ENCODE measurements at places on chromosomes 11 and 22.

- DNase-seq = no peak
Measured at GRCh38 chr22:19995611-19996339, 20.8 kb downstream of the ARVCF start.

GRCh38 chr11:62489204-62489603 is 57.4 kb downstream of the AHNAK start:
- no peak for DNase-seq

DNA sequence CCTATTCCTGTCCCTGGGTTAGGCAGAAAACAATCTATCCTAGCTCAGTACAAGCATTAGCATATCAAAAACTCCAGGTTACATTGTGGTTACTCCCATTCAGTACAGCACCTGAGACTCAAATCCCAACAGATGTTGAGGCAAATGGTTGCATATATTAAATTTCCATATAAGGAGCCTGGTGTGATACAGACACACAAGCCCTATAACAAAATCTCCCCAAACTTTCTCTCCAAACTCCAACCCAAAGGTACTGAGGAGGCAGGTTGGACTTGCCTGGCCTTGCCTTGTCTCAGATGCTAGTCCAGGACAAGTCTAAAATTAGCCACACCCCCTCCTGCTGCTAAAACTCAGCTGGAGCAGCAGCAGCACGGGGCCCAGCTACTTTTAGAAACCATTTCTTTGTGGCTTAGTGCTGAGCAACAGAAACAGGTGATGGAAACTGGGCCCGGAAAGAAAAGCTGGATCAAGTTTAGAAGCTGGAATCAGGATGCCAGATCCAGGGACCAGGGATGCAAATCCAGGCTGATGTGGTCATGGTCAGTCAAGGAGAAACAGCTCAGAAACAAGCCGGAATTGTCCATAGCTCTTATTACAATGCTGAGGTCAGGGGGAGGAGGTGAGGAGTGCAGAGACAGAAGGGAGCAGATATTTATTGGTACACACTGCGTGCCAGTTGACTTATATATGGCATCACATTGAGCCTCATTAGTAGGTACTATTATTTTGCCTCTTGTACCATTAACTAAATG is 73.7 kb upstream of the AMOTL1 start:
- DNase-seq = peak; percentile 38

DNA sequence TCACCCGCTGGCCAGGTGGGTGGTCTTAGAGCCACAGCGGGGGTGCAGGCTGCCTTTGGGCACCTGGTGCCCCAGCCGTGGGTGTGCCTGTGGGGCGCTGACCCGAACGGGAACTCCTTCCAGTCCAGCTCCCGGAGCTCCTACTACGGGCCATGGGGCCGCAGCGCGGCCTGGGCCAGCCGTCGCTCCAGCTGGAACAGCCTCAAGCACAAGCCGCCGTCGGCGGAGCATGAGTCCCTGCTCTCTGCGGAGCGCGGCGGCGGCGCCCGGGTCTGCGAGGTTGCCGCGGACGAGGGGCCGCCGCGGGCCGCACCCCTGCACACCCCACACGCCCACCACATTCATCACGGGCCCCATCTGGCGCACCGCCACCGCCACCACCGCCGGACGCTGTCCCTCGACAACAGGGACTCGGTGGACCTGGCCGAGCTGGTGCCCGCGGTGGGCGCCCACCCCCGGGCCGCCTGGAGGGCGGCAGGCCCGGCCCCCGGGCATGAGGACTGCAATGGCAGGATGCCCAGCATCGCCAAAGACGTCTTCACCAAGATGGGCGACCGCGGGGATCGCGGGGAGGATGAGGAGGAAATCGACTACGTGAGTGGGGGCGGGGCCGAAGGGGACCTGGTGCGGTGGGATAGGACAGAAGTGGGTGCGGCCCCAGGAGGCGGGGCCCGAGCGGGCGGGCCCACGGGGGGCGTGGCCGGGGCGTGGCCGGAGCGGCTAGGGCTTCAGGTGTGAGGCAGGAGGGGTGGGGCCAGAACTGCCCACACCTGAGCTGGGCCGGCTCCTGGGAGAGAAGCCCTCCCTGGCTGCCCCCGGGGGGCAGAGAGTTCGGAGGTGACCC is 91.5 kb downstream of the CACNA1I start:
- DNase-seq = no peak

DNA sequence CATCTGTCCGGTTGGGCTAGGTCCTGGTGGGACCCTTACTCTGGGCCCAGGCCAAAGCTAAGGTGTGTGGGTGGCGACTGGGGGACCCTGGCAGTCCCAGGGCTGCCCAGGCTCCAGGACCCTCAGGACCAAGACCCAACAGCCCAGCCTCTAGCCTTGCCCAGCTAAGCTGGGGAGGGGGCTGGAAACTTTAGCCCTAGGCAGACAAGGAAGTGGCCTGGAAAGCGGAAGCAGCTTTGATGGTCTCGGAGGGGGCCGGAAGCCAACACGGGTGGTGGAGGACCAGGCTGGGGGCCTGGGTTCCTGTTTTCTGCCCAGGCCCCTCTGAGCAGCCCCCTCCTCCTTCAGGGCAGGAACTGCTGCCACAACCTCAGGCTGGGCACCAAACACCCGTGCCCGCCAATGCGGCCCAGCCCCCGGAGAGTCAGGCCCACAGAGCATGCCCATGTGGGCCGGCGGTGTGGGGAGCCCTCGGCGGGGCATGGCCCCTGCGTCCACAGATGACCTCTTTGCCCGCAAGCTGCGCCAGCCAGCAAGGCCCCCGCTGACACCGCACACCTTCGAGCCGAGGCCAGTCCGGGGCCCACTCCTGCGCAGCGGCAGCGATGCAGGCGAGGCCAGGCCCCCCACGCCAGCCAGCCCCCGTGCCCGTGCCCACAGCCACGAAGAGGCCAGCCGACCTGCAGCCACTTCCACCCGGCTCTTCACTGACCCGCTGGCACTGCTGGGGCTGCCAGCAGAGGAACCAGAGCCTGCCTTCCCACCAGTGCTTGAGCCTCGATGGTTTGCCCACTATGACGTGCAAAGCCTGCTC is 2.8 kb downstream of the SIPA1 start:
- DNase-seq = no peak

DNA sequence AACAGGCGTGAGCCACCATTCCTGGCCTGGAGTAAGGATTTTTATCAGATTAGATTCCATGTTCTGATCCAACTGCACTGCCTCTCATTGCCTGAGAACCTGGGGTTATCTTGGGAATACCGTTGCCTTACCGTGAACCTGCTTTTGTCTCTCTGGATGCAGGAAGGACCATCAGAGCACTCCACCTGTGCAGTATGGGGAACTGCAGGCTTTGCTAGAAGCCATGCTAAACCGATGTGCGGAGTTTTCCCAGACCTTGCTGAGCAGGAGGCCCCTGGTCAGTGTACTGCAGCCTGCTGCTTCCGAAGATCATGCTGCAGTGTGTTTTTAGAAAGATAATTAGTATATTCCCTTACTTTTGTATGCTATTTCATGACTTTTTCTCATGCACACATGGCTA is 43.6 kb downstream of the MEI1 start:
- no peak for DNase-seq

DNA sequence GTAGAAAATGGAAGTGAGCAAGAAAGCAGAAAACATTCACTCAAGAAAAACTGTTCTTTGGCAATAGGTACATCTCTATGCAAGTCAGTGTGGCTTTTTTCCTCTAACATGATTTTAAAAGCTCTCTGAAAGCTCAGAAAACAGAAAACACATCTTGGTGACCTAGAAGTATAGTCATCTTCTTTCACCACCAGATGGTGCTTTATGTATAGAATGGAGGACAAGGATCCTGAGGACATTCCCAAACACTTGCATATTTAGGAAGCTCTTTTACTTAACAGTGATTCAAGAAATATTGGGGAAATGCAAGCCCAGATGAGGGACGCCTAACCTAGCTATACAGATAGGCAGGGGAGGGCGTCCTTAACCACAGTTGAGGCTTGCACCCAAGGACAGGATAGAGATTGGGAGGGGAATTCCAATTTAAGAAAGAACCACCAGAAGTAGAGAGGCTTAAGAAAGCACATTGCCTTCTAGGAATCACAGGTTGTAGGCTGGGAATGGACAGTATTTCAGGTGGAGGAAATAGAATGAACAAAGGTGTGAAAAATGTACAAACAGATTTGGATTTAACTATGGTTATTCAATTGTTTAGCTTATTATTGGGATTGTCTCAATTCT is 13.8 kb upstream of the CCDC81 start:
- DNase-seq = peak; percentile 34

DNA sequence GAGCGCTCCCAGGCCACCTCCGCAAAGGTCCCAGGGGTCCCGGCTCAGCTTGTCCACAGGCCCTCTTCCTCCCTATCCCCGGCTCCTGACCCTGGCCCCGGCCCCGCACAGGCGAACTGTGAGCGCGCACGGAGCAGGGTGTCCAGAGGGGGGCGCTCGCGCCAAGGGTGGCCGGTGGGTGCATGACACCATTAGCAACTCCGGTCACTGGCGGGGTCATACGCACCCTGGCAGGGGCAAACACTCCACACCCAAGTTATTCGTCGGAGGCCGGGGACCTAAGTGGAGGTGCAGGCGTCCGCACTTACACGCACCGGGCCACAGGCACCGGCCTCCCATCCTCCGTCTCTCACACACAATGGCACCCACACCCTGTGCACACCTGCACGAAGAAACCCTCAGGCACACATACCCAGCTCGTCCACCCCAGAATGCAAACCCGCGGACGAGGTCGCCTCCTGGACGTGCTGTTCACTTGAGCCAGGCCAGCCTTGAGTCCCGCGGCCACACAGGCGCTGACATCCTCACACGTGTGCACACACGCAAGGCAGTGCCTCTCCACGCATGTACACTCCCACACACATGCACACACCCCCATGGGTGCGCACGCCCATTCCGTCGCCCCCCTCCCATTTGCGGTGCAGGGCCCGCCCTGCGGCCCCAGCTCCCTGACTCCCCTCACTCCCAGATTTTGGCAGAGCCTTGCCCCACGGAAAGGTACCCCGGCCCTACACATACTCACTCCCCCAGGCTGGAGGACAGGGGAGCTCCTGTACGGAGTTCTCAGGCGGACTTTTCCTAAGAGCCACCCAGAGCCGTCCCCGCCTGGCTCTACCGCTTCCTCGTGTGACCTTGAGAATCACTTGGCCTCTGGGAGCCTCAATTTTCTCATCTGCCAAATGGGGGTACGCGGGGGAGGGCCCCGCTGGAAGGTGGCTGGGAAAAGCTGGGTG is at the start of gene RASGRP2:
Gene RASGRP2 (minus strand): TSS at position 552 of the 953 bp plus-strand sequence. CDS start 1,276 bp downstream, outside the sequence.
- DNase-seq = no peak

DNA sequence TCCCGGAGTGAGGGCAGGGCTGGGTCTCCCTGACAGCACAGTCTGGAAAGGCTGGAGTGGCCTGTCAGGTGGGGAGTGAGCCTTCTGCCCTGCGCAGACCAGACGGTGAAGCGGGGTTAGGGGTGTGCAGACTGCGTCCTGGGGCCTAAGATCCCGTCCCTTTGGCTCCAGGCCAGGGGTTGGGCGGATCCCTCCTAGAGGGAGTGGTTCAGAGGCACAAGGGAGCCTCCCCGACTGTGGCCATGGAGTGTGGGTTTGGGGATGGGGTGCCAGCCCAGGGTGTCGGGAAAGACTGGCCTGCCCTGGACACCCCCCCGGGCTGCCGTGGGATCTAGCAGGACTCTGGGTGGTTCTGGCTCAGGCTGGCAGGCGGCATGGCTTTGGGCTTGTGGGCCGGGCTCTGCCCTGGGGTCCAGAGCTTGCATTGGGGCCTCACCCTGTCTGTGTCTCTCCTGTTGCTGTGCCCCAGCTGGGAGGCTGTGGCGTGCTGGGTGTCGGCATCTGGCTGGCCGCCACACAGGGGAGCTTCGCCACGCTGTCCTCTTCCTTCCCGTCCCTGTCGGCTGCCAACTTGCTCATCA is 19.5 kb downstream of the TSPAN4 start:
- DNase-seq = peak; percentile 38

DNA sequence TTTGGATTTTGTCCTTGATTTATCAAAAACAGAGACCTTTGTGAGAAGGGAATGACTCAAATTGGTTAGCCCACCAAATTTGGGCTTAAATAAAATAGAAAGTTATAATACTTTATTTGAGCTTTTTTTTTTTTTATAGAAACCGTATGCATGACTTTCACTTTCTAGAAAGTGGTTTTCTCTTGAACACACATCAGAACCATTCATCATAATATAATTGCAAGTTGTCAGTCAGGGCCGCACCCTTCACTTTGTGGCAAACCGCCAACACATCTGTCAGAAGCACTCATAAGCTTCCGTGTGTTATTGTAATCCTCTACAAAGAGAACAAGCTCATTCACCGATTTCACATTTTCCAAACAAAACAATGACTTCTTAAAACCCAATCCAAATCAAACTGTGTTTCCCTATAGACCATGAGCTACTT is 76.1 kb downstream of the SOX6 start:
- DNase-seq = peak; percentile 42

GRCh38 chr11:90849312-90849711 is 626.5 kb upstream of the CHORDC1 start:
- no peak for DNase-seq

- peak; percentile 46 for DNase-seq
Measured at GRCh38 chr22:29555065-29555644, 1.6 kb upstream of the THOC5 start.

- DNase-seq = no peak
Measured at GRCh38 chr11:34315394-34315793, 42.4 kb downstream of the ABTB2 start.

- DNase-seq = no peak
Measured at GRCh38 chr11:126475014-126475991, 119.8 kb downstream of the ST3GAL4 start.

GRCh38 chr11:74288911-74289310 is 22.5 kb downstream of the P4HA3 start:
- no peak for DNase-seq

- DNase-seq = no peak
Measured at GRCh38 chr11:116517077-116517476, 255.7 kb downstream of the BUD13 start.

GRCh38 chr11:69636512-69637197 is 4.3 kb upstream of the CCND1 start:
- peak; percentile 85 for DNase-seq

DNA sequence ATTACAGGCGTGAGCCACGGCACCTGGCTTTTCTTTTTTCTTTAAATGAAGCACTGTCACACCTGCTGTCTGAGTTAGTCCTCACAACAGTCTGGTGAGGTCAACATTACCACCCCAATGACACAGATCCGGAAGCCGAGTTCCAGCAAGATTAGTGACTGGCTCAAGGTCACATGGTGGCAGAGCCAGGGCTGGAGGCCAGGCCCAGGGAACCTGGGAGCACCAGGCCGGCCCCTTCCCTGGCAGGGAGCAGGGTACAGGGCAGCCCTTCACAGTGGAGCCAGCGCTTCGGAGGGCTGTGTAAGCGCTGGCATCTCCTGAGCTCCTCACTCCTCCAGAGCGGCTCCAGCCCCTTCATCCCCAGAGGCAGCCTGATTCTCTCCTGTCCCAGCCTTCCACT is 118.7 kb downstream of the ST3GAL4 start:
- DNase-seq = no peak

DNA sequence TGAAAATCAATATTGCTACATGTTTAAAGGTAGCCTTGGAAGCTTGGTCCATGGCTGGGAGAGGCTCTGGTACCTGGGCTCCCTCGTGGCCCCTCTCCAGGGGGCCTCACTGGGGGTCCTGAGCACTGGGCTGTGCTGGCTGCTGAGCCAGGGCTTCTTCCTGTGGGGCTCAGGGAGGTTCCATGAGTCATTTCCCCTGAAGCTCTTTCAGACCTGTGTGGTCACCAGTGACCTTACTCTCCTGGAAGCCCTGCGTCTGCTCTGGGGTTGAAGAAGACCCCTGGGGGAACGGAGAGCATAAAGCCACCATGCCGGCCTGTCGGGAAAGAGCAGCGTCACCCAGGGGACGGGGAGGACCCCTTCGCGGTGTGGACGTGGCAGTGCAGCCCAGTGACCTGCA is 389.0 kb downstream of the TBC1D22A start:
- no peak for DNase-seq

Measured in muscle of back (tissue), 13 donors.